T1000 (cell line): ENCODE measurements at places on chromosomes 6 and 20.

DNA sequence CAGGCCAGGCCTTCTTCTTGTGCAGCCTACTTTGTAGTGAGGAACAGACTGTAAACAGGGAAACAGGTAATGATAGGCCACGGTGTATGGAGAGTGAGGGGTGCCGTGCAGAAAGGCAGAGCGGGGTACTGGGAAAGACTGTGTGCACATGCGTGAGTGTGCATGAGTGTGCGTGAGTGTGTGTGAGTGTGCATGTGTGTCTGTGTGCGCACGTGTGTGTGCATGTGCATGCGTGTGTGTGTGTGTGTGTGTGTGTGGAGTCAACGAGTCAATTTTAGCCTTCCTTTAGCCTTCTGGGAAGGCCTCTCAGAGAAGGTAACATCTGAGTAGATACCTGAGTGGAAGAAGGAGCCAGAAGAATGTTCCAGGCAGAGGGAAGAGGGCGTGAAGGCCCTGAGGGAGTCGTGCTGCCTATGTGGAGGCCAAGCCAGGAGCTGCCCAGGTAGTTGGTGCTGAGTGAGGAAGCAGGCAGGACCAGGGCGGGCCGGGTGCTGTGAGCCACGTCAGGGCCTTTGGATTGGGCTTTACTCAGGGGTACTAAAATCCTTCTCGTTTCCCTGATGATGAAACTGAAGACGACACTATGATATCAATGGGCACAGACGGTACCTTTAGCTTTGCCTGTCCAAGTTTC, 6.3 kb downstream of the APCDD1L start:
- DNase-seq: no peak

GRCh38 chr6:35099116-35099515, 42.0 kb downstream of the TCP11 start:
- no peak for DNase-seq

DNA sequence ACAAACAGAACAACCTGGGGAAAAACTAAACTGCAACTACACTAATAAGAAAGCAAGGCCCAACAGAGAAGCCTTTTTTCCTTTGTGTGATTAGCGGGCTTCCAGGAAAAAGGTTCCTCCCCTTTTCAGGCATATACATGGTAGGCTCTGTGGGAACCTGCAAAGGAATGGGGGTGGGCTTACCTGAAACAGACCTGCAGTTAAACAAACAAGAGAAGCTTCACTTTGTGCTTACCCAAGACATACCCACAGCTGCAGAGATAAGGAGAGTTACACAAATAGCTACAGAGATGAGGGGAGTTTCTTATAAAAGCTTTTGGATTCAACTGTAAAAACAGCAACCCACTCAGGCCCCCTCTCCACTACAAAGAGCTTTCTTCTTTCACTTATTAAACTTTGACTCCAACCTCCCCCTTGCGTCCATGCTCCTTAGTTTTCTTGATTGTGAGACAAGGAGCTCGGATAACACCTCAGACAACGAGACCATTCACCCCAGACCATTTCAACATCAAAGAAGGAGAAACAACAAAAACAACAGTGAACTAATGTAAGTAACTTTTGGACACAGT, 30.9 kb downstream of the RNF146 start:
- no peak for DNase-seq

- no peak for DNase-seq
Observed at GRCh38 chr6:107491760-107492660, 2.1 kb downstream of the SOBP start.

- no peak for DNase-seq
Observed at GRCh38 chr20:60695226-60696000, 556.6 kb upstream of the CDH4 start.
